ENCODE measurements at places on chromosomes 5 and 9. TPM values are rescaled to one million over a fixed set of nuclear protein-coding genes. Genes with fewer than 3 reads are reported as not detected.

The SLC22A4 gene
- total RNA-seq: 25.0 TPM

The EQTN gene
- not detected for total RNA-seq

The PTGER4 gene
- 55.1 TPM for total RNA-seq

The SLC45A2 gene
- total RNA-seq: not detected

The PCDHB15 gene
- 1.7 TPM for total RNA-seq
